Activated T-cell treated with anti-CD3 and anti-CD28 coated beads, Interleukin-2, amount 50 U/mL, for 24 hours (primary cell): ENCODE measurements at places on chromosomes 7 and 10.

GRCh38 chr7:108611268-108611667, 41.6 kb downstream of the DNAJB9 start:
- DNase-seq = no peak

- DNase-seq = no peak
These were observed at the start of gene FFAR4 for GRCh38 chr10:93566435-93567276. FFAR4 (plus strand) TSS chr10:93566665; CDS start chr10:93566721, 56 bp downstream.

DNA sequence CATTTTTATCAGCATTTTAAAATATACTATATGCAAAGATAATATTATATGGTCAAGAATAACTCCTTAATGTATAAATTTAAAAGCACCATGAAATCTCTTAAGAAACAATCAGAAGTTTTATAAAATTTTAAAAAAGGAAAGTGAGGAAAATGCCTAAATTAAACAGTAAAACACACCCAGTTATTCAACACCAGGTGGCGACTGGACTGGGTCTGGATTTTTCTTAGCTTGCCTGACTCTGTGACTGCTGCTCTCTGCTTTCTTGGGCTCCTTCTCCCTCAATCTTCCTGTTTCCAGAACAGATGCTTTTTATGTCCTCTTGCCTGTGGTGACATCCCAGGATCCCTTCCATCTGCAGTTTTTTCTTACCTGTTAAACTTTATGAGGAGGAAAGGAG, 200.3 kb downstream of the BICC1 start:
- no peak for DNase-seq

DNA sequence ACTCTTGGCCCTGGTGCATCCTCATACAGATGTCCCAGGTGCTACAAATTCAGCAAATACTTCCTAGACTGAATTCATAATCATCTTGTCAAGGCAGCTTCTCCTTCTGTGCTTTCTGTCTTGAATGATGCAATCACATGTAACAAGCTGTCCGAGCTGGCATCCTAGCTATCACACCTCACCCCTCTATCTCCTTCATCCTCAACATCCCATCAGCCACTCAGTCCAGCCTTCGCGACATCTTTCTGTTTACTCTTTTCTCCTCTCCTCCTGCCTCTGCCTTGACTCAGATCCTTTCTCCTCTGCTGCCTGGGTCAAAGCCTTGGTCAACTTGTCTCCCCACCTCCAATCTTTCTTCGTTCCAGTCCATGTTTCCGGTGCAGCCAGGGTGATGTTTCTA, 240.4 kb upstream of the CELF2 start:
- DNase-seq = no peak

GRCh38 chr7:37916673-37917660, at the start of gene SFRP4:
SFRP4 (minus strand) TSS chr7:37916817; CDS start chr7:37916537, 280 bp downstream.
- DNase-seq = peak; percentile 30

- no peak for DNase-seq
These were observed 20.7 kb downstream of the NT5C3A start for GRCh38 chr7:33041631-33042428.

DNA sequence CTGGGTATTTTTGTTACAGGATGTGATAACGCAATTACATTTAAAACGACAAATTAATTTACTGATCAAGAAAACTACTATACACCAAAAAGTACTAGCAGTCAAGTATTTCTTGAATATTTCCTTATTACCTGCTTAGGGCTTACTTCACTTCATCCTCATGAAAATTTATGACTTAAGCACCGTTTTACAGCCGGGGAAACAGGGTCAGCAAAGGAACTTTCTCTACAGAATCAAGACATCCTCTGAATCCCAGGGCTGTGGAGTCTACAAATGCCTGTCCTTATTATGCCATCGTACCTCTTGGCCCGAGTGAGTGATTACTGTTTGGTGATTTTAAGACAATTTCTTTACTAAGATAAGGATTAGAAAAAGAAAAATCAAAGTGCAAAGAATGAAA, 248.3 kb downstream of the ZMYND11 start:
- no peak for DNase-seq

- DNase-seq = no peak
These were observed 35.3 kb downstream of the FEZF1 start for GRCh38 chr7:122269241-122269640.

- DNase-seq = no peak
These were observed 143.4 kb downstream of the SH2D4B start for GRCh38 chr10:80681142-80681541.

DNA sequence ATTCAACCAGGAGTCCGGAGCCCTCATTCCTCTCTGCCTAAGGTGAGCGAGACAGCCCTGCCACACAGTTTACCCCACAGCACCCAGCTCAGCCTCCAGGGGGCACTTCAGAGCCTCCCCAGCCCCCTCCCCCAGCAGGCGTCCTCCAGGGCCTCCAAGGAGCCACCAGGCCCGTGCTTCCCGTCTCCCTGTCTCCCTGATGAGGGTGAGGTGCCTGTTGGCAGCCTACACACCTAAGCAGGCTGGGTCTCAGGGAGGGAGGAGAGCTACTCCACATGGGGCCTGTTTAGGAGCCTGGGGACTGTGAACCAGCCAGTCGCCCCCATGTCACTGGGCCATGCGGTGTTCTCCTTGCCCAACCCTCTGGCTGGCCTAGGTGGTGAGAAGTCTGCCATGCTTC, 28.9 kb upstream of the TRIM8 start:
- DNase-seq = peak; percentile 42

DNA sequence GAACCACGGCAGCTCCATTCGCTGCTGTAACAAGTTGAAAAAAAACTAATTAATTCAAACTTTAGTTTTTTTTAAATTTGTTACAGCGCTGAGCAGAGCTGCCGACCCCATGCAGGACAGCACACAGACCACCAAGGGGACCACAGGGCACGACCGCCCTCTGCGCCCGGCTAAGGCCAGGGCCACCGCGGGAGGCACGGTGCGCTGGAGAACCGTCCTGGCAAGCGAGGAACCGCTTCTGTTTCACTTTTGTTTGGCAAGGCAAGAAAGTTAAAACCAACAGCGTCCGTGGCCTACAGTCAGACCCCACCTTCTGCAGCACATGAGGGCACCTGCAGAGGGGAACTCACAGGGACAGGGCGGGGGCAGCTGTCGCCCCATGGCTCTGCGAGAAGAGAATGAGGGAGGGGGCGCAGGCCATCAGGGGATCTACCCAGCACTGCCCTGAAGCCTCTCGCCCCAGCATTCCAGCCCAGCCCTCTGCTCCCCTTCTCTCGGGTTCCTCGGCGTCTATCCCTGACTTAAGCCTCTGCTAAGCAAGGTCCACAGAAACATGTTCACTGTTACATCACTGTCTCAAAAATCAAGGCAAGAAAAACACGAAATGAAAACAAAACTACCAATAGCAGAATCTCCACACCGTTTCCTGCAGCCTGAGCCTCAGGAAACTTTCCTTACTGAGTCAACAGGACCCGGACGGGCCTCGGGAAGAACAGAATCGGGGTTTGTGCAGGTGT, 204.4 kb downstream of the DIP2C start:
- DNase-seq = peak; percentile 60

- peak; percentile 70 for DNase-seq
These were observed 20.3 kb upstream of the IGF2BP3 start for GRCh38 chr7:23490357-23491135.

DNA sequence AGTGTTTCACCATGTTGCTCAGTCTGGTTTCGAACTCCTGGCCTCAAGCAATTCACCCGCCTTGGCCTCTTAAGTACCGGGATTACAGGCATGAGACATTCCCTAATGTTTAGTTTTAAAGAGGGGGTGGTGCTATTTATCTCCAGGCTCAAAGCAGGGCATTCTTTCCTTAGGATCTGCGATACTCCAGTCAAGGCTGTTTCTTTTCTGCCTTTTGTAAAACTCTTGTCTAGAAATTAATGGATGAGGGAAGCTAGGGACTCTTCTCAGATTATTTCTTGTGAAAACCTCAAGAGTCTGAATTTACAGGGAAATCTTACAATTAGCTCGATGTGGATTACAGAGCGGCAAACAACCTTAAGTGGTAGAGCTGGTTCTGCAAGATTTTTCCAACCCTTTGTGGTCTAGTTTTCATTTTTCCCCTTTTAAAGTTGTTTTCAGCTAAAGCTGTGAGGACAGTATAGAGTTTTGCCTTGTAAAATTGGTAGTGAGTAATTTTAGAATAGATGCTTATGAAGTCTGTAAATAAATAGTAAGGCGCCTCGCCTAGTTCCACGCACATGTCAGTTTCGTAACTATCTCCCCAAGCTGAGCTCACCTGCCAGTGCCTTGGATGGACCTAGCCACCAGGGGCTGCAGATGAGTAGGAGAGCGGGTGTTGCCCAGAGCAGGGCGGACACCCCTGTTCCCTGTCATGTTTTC, 53.1 kb downstream of the CUX1 start:
- DNase-seq = no peak

DNA sequence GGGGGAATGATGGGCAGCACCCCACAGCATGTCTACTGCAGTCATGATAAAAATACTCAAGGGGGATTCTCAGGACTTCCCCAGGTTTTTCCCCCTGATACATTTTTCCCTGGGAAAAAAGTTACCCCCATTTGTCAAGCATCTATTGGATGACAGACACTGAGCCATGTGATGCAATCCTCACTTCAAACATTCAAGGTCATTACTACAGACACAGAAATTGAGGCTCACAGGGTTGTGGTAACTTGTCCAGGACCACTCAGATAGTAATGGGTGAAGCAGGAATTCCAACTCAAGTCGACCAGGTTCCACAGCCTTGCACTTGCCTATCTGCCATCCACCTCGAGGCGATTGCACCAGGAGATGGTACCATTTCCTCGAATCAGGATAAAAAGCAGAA, 31.7 kb downstream of the PPP1R3C start:
- DNase-seq = no peak

DNA sequence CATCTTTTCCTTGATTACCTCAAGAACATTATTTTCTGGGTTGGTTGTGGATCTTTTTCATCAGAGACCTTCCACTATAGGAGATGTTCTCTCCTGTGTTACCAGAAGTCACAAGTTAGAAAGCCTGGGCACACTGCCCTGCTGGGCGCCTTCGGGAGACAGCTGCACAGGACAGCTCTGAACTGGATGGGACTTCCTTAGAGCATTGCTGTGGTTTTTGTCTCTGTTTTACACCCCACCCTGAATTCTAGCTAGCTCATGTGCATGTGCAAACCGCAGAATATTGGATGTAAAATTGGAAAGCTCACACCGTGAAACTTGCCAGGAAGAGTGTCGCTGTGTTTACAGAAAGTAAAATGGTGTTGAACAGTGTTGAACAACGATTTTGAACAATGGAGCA, 54.4 kb upstream of the SEC61G start:
- DNase-seq = no peak

DNA sequence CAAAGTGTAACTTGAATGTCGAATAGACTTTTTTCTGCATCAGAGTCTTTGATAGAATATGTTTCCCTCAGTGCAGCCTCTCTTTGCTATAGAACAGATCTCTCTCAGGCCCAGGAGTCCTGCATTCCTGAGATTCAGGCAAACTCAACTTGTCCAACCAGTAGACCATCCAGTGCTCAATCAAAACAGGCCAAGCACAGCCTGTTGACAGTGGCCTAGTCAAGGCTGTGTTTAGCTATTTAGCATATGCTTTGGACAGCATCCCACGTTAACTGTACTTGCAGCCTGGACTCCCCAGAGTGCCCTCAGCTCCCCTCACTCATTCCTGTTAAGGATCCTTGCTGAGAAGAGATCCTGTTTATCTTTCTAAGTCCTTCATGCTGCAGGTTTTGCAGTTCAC, 16.3 kb downstream of the OR6V1 start:
- DNase-seq = no peak

DNA sequence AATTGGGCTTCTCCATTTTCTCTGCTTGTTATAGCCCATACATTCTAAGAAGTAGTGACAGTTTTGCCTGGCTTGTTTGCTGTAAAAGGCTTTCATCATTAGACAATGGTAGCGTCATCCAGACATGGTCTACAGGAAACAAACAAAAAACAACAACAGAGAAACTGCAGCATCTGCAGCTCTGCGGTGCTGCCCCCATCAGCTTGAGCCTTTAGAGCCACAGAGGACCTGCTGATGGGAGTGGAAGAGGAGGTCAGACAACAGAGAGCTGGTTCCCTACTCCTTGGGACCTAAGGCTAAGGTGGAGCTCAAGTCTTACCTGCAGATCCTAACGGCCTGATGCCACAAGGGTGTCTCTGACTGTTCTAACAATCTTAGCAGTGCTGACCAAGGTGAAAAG, 3.1 kb downstream of the INA start:
- DNase-seq = no peak

DNA sequence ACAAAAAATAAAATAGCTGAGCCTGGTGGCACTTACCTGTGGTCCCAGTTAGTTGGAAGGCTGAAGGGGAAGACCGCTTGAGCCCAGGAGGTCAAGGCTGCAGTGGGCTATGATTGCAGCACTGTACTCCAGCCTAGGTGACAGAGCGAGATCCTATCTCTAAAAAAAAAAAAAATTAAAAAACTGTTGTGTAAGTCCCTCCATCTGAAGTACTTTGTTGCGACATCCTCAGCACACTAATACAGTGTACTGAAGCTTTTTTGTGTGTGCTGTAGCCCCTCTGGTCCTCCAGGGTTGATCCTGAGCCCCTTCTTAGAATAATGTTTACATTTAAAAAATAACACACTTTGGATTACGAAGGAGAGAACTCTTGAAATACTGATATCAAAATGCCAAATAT, 71.3 kb downstream of the PFKFB3 start:
- no peak for DNase-seq

DNA sequence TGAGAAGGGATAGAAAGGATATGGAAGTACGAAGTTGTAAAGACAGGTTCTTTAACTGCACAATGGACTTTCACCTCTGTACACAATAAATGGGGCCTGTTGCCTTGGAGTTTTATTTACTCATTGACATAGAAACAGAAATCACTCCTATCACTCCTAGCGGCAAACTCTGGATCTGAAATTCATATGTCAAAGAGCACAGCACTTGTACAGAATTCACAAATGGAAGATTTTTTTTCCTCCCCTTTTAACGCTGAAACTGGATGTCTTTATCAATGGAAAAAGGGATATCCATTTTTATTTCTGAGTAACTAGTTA, 18.2 kb downstream of the NT5C3A start:
- DNase-seq = no peak
